ENCODE measurements at places on chromosomes 5 and 9.

GRCh38 chr9:127336086-127336485, 60.9 kb upstream of the SLC2A8 start:
- no peak for DNase-seq

GRCh38 chr5:64462391-64462790, 43.4 kb upstream of the RGS7BP start:
- DNase-seq: no peak

- no peak for DNase-seq
Observed at GRCh38 chr9:99998866-99999265, 92.4 kb downstream of the STX17 start.

DNA sequence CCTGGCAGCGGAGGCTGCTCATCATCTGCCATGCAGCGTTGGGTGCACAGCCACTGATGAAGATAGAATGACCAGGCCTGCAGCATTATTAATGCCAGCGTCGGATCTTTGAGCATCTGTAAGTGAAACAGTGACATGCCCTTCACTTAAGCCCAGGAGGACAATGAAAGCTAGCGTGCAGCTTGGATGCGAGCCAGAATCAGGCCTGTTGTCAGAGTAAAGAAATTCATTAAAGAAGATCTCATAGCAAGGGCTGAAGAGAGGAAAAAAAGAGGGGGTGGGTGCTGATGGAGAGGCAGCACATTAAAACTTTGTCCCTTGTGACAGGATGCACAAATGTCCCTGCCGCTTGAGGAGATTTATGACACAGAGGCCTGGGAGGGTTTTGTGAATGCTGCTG, 186.1 kb upstream of the MAST4 start:
- no peak for DNase-seq

DNA sequence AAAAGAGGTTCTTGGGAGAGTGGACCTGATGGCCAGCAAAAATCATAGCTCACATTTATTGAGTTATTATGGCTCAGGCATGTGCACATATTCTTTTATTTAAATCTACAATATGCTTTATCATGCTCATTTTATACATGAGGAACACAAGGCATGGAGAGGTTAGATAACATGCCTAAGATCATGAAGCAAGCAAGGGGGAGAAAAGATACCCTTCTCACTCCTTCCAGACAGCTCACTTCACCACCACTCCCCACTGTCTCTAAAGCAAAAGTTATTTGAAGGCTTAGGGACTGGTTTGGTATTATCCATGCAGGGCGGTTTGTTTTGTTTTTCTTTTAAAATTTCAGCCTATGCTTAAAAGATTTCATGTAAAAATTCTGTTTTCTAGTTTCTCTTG, 59.0 kb upstream of the PDE8B start:
- no peak for DNase-seq

DNA sequence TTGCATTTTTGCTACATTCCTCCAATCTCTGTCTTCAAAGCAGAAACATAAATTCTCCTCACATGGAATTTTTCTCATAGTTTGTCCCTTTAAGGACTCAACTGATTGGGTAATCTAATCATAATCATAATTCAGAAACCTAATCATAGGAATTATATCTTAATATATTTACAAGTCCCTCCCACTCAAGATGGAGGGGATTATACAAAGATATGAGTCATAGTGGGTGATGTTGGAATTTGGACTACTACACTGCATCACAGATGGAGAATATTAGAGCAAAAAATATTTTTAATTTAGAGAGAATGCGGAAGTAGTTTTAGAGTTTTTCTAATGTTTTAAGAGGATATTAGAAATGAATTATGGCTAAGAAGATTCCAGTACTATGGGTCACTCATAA, 1034.0 kb downstream of the DTWD2 start:
- DNase-seq: no peak

DNA sequence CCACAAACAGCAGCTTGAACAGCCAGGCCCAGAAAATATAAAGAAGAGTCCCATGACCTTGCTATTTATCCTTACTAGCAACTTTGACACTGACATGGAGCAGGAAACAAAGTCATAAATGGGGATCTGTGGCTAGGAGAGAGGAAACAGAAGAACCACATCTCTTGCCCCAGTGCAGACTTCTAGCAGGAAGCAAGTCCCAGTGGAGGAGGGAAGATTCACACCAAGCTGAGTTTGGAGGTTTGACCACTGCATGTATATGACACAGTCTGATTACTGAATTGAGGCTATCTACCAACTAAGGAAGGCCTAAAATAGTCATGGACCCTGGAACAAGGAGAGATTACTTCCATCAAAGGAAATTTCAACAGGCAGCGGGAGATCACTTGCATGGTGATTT, 51.4 kb downstream of the CDH6 start:
- no peak for DNase-seq

DNA sequence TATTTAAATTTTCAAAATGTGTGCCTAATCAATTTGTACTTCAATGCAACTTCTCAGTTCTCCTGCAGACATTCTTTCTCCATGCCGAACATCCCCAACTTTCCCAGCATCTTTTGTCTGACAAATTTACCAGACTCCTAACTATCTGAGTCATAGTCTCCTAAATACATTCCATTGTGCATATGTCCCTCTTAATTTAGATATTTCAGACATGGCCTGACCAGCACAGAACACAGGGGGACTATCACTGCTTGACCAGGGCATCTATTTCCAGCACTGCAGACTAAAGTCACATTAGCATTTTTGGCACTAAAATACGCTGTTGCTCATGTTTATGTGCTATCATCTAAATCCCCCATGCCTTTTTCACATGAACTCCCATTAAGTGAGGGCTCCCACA, 71.9 kb downstream of the ITGA1 start:
- no peak for DNase-seq

DNA sequence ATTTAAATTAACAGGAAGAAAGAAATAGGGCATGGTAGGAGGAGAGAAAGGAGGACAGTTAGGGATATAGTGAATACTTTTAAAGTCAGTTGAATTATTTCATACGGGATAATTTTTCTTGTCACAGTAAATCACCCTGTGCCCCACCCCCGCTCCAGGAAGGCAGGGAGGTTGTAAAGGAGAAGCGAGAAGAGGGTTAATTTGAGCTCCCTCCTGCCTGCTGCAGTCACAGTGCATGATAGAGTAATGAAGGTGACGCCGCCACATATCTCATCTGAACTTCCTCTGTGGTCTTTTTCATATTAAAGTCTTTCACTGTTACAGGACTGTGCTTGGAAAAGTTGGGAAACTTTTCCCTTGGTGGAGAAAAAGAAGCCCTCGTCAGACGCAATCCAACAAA, 896 bp upstream of the PCSK5 start:
- no peak for DNase-seq

- no peak for DNase-seq
Observed at GRCh38 chr9:35406183-35406959, 83.5 kb upstream of the RUSC2 start.

- no peak for DNase-seq
Observed at GRCh38 chr5:41482715-41483114, 27.7 kb downstream of the PLCXD3 start.

DNA sequence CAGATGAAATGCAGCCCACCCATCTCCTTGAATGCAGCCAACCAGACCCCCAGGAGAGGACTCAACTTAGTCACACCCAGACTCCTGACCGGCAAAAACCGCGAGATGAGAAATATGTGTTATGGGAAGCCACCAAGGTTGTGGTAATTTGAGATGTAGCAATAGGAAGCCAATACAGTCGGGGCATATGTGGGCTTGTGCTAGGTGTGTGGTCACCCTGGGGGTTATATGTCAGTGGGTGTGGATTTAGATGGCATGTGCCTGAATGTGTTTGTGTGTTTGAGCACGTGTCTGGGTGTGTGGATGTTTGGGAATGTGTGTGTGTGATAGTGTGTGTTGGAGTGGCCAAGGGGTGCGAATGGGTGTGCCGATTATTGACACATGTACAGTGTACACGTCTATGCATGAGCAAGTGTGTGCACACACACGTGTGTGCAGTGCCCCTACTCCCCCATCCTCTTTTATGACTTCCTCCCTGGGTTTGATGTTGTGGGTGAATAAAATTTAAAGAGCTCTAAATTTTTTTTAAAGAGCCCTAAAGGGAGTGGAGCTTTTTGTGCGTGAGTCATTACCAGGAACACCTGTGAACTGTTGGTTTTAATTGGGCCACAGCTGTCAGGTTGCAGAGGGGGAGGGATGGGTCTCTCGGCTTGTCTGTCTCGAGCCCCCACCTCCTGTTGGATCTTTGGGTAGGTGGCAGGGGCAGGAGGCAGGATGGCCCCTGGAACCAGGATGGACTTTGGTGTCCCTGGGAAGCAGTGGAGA, 86.8 kb downstream of the LHX2 start:
- DNase-seq: no peak

DNA sequence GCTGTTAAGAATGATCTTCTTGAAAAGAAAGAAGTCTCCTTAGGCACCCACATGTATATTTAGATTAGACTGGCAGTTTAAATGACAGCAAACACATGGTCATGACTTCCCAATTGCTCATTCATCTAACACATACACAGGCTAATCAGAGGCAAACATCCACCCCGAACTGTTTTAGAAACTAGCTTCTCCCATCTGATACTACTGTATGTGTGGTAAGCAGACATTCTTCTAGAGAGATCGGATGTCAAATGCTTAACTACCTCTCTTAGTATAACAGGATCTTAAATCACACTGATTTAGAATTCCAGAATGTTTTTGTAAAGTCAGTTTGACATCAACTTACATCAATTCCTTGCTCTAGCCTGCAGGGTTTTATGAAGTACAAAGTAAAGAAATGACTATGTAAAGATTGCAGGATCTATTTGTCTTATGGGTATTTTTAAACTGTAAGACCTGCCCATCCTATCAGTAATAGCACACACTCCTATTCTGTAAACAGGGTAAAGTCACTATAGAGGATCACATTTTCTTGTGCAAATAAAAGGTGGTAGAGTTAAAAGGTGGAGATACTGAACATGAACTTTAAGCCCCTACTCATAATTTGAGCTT, 239.7 kb downstream of the MLLT3 start:
- DNase-seq: peak; percentile 10

All from muscle of back (tissue), 13 donors.